ENCODE measurements at places on chromosomes 16 and 17. TPM values are rescaled to one million over a fixed set of nuclear protein-coding genes. Genes with fewer than 3 reads are reported as not detected.
A peak's percentile ranks its signal among the peaks of the same experiment; 100 is the strongest.

GRCh38 chr16:57592591-57593003, 35.8 kb upstream of the ADGRG1 start:
- 0 out of 2 replicates have a peak, but pooled peaks cover 3% of the 10 kb centered on the region for H3K4me1 ChIP-seq
- no peak overlapping the region for H3K4me3 ChIP-seq
- no peak for DNase-seq
- H3K27ac ChIP-seq, result no peak overlapping the region

DNA sequence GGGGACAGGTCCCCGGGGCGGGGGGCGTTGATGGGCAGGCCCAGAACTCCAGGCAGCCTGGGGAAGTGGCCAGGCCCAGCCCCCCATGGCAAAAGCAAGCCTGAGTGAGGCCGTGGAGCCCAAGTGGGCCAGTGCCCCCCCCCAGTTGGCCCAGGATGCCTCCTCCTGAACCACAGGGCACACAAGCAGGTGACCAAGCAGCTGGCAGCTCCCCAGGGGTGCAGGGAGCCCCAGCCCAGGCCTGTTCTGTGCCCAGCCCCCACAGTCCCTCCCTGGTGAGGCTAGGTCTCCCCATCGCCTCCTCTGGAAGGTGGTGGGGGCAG, 38.2 kb upstream of the PVALEF start:
- DNase-seq, result no peak
- no peak overlapping the region for H3K4me3 ChIP-seq
- no peak overlapping the region for H3K27ac ChIP-seq
- no peaks in the 10 kb centered on the region for H3K4me1 ChIP-seq

DNA sequence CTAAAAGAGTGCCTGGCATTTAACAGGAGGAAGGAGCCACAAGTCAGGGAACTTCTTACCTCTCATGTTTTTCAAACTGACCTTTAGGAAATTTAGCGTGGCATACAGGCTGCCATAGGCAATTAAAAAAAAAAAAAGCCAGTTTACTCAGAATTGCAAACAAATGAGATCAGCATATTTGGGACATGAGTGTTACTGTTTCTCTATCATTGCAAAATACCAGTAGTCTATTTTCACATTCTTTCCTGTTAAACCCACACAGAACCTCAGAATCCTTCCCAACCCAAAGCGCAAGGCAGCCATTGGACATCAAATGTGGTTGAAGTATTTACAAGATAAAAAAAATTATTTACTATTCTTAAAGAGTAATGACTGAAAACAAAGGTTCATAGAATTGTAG, 366.4 kb upstream of the DYNLRB2 start:
- DNase-seq, result no peak
- no peak overlapping the region for H3K27ac ChIP-seq
- H3K27me3 ChIP-seq, result no peaks in the 10 kb centered on the region
- no peak overlapping the region for H3K4me3 ChIP-seq

GRCh38 chr17:43695970-43696865, 34.5 kb upstream of the MEOX1 start:
- no peaks in the 10 kb centered on the region for H3K36me3 ChIP-seq
- DNase-seq, result no peak
- 0 out of 2 replicates have a peak, but pooled peaks cover 2% of the 10 kb centered on the region for H3K27me3 ChIP-seq

DNA sequence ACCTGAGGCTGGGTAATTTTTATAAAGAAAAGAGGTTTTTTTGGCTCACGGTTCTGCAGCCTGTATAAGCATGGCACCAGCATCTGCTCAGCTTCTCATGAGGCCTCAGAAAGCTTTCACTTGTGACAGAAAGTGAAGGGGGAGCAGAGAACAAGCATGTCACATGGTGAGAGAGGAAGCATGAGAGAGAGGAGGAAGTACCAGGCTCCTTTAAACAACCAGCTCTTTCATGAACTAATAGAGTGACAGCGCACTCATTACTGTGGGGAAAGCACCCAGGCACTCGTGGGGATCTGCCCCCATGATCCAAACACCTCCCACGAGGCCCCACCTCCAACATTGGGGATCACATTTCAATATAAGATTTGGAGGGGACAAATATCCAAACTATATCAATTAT, 86.8 kb downstream of the USP32 start:
- no peaks in the 10 kb centered on the region for H3K27me3 ChIP-seq
- H3K27ac ChIP-seq, result peak overlapping the region; percentile 26
- H3K36me3 ChIP-seq, result no peaks in the 10 kb centered on the region
- H3K4me1 ChIP-seq, result peaks cover 29% of the 10 kb centered on the region
- DNase-seq, result no peak

- no peaks in the 10 kb centered on the region for H3K36me3 ChIP-seq
- DNase-seq, result no peak
Observed at GRCh38 chr17:63445571-63445953, 544 bp downstream of the CYB561 start.

Gene TAC4
- not detected for total RNA-seq

DNA sequence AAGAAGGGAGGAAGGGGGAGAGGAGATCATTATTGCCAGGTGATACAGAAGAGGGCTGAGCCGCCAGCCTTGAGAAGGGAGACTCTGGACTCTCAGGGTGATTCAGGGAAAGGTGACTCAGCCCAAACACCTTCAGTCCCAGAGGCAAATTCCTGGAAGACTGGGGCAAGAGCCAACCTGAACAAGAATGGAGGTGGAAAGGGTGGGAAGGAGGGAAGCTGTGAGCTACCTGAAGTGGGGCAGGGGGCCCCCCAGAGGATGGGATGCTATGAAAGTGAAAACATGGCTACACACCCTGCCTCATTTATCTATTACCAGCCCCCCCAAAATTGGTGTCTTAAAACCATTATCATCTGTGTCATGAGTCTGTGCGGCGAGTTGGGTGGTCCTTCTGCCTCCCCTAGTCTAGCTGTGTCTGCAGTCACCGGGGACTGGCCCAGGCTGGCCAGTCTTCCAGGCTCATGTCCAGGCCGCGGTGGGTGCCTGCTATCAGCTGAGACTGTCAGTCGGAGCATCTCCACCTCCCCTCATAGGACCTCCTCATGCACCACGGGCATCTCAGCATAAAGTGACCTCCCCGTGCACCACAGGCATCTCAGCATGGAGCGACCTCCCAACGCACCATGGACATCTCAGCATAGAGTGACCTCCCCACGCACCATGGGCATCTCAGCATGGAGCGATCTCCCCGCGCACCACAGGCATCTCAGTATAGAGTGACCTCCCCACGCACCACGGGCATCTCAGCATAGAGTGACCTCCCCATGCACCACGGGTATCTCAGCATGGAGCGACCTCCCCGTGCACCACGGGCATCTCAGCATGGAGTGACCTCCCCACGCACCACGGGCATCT, 3.2 kb upstream of the SLC47A2 start:
- no peaks in the 10 kb centered on the region for H3K27me3 ChIP-seq
- no peak for DNase-seq
- H3K4me3 ChIP-seq, result no peak overlapping the region
- no peaks in the 10 kb centered on the region for H3K36me3 ChIP-seq

DNA sequence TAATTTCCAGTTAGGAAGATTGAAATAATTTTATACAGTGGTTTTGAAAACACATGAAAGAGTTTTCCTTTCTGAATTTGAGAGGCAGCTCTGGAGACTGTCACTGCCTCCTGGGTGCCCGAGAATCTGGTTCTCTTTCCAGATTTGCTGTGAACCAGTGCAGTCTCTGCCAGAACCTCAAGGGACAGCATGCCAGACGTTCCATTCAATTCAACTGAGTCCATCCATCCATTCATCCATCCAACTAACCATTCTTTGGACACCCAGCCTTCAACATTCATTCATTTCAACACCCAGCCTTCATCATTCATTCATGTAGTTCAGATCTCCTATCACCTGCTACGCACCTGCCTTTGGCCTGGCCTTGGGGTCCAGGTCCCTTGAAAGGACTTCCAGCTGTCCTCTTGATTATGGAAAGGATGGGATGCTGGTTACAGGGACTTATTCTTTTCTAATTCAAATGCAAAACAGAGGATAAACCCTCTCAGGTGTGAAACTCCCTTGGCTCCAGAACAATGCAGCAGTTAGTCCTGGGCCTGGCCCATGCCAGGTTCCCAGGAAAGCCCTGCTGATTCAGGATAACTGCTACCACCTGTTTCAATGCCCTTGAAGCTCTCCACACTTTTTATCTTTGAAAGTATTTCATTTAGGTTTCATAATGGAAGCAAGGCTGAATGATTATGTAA, 68.7 kb downstream of the WSCD1 start:
- peak overlapping the region; percentile 50 for H3K27ac ChIP-seq
- no peaks in the 10 kb centered on the region for H3K27me3 ChIP-seq
- no peak overlapping the region for H3K4me3 ChIP-seq
- no peaks in the 10 kb centered on the region for H3K36me3 ChIP-seq
